Panc1 (cell line): ENCODE measurements at places on chromosomes 7 and 10. TPM values are rescaled to one million over a fixed set of nuclear protein-coding genes. Genes with fewer than 3 reads are reported as not detected.

DNA sequence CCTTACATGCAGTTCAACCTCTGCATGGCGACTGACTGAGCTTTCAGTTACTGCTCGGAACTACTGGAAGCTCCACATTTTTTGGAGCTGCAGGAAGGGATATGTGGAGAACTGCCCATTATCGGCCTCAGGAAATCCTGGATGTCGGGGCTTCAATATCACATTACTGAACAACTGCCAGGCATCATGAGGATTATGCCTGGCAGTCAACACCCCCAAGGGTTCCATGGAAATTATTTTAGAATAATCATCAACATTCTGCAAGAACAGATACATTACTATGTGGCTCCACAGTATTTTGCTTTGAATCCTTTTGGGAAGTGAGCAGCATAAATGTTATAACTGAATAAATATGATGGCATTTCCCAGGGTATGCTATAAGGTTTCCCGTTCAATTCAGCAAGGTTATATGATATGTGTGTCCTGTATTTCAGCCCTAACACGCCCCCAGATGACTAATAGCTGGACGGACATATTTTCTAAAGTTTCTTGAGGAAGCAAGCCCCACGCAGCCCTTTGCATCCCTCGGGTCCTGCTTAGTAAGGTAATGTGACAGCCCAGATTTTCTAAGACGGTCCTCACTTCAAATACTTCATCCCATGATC is 53.0 kb upstream of the OPALIN start:
- no peaks in the 10 kb centered on the region for H3K4me1 ChIP-seq
- H3K27ac ChIP-seq, result no peak overlapping the region
- no peak overlapping the region for H3K4me3 ChIP-seq
- DNase-seq, result no peak

GRCh38 chr7:101465576-101466196 is 103.0 kb downstream of the COL26A1 start:
- H3K4me3 ChIP-seq, result no peak overlapping the region
- DNase-seq, result no peak
- no peaks in the 10 kb centered on the region for H3K36me3 ChIP-seq
- H3K27ac ChIP-seq, result no peak overlapping the region; the same call in 1 of the 2 replicates

DNA sequence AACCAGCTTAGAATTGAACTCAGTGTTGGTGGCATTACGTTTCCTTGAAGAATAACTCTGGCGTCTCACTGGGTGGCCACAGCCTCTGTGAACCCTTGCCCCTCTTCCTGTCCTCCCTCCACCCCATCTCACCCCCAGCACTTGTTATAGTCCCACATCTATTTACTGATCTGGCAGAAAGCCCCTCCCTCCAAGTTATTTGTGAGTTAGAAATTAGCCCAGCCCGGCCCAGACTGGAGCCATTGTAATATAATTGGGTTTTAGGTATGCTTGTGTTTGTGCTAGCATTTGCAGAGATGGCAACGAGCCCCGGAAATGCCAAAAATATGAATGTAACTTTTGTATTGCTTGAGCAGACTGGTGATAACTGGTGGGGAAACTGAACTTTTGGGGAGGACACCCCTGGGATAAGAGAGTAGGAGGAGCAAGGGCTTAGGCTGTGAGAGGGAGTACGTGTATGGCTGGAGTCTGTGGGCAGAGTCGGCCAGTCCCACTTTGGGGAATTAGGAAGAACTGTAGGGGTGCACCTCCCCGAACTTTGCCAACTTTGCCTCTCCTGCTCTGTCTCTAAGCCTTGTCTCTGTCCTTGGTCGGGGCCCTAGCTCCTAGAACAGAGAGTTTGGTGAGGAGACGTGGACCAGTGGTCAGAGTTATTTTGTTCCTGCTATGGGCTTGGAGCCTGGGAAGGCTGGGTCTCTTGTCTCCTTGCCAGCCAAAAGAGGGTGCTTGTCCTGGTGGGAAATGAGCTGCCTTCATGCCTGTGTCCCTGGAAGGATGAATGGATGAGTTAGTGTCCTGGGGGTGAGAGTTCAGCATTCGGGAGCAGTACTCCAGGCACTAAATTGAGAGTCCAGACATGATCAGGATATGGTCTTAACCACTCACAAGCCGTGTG is 19.3 kb upstream of the TRIM8 start:
- H3K27ac ChIP-seq, result no peak overlapping the region
- no peaks in the 10 kb centered on the region for H3K36me3 ChIP-seq
- no peak overlapping the region for H3K4me3 ChIP-seq
- no peaks in the 10 kb centered on the region for H3K27me3 ChIP-seq

DNA sequence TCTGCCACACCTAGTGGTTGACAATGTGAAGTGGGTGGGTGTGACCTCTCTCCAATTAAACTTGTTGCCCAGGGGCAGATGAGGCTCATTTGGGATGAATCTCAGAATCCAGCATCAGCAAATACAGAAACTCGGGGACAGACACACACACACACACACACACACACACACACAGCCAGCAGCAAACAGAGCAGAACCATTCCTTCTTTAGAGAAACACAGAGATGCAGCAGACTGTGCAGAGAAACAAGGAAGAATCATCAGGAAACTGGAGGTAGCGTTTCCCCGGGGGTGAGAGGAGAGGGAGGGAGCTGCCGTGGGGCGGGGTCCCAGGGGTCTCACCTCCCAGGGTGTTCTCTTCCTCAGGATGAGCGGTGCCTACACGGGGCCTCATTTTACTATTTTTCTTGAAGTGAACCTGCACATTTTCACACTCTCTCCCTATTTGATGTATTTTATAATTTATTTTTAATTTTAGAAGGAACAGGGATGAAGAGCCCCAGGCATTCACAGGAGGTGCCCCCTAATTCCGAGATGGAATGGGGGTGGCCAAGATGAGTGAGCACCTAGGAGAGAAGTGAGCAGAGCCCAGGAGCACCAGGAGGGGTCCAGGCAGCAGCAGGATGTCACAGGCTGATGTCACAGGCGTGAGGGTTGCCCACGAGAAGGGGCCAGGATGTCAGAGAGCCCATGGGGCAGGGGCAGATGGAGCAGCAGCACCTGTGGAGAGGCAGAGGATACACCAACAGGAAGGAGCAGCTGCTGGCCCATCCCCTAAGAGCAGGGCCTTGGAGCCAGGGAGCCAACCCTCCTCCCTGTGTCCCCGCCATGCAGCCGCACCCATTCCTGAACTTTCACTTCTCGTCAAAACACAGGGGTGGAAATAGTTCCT is 85.3 kb upstream of the PPP2R2D start:
- no peaks in the 10 kb centered on the region for H3K4me1 ChIP-seq
- no peak overlapping the region for H3K4me3 ChIP-seq
- DNase-seq, result no peak
- no peak overlapping the region for H3K27ac ChIP-seq
- peaks cover 12% of the 10 kb centered on the region for H3K27me3 ChIP-seq

DNA sequence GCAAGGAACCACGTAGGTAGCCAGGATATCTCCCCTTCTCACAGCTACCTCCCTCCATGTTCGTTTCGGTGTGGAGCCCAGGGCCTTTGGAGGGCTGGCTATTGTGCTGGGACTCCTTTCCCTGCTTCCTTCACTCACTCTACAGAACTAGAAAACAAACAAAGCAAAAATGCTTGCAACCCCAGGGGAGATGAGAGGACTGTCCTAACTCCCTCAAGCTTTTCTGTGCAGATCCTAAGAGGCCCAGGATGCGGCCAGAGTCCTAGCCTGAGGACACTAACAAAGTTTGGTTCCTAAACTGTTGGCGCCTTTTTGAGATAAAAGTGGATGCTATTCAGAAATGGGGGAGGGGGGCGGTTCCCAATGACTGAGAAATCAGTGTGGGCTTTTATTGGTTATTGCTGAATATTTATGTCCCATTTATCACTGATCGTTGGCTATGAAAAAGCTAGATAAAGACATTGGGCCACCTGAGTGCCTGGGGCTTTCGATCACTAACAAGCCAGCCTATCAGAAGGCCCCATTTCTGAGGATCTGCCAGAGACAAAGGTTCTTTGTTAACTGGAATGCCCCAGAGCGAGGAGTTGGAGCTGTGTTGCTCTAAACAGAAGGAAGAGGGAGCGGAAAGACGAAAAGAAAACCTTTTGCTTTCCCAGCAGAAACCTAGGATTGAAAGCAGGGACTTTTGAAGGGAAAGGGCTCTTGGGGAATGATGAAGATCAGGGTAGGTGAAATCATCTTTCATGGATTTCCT is 95.2 kb upstream of the EGR2 start:
- no peaks in the 10 kb centered on the region for H3K4me1 ChIP-seq
- H3K27ac ChIP-seq, result no peak overlapping the region
- no peaks in the 10 kb centered on the region for H3K36me3 ChIP-seq
- DNase-seq, result no peak
- H3K27me3 ChIP-seq, result no peaks in the 10 kb centered on the region; the same call in 1 of the 2 replicates

TMED4 gene
- 123 TPM for total RNA-seq

GRCh38 chr10:92640107-92640506 is 47.2 kb downstream of the KIF11 start:
- H3K4me1 ChIP-seq, result peaks cover 7% of the 10 kb centered on the region
- H3K4me3 ChIP-seq, result no peak overlapping the region
- no peak overlapping the region for H3K27ac ChIP-seq
- peaks cover 52% of the 10 kb centered on the region for H3K36me3 ChIP-seq
- peak; percentile 50 for DNase-seq

DNA sequence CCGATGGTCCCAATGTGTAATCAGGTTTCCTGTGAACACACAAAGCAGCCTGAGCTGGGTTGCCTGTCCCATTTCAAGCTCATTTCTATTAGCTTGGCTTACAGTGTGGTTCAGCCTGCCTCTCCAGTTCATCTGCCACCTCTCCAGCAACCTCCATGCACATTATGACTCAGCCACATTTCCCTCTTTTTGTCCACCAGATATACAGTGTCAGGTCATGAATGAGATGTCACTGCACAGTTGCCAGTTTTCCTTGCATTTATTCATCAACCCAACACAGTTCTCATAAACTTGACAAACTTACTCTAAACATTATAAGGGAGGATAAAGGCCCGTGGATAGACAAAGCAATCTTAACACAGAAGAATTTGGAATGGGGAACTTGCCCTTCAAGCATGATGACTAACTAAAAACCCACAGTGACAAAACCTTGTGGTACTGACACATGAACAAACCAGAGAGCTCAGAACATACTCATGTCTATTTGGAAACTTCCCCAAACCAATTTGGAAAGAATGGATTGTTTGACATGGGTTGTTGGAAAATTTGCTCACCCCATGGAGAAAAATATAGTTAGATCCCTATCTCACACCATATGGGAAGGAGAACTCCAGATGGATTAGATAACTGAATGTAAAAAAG is 2.5 kb upstream of the CFAP58 start:
- peaks cover 20% of the 10 kb centered on the region for H3K4me1 ChIP-seq
- H3K27me3 ChIP-seq, result no peaks in the 10 kb centered on the region
- no peaks in the 10 kb centered on the region for H3K36me3 ChIP-seq

GPR85 gene
- total RNA-seq, result not detected

VWDE gene
- 8.5 TPM for total RNA-seq

STOX1 gene
- 5.8 TPM for total RNA-seq

- DNase-seq, result no peak
- no peaks in the 10 kb centered on the region for H3K36me3 ChIP-seq
- no peaks in the 10 kb centered on the region for H3K4me1 ChIP-seq
- no peak overlapping the region for H3K27ac ChIP-seq
These were observed 57.4 kb upstream of the TFEC start for GRCh38 chr7:116087984-116088383.

DNA sequence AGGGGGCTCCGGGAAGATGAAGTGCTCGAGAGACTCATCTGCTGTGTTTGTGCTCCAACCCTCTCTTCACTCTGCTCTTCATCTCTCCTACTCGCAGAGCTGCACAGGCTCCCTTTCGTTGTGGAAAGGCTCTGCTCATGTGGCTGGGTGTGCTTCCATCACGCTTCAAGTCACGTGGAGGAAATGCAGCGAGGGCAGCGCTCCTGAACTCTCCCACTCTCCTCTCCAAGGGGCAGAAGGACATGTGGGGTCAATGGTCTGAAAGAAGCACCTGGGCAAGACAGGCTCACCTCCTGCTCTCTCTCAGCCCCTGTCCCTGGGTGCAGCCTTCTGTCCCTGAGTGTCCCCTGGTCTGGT is 72.6 kb downstream of the USP6NL start:
- H3K4me1 ChIP-seq, result peaks cover 9% of the 10 kb centered on the region
- no peak overlapping the region for H3K27ac ChIP-seq
- no peak for DNase-seq
- no peaks in the 10 kb centered on the region for H3K36me3 ChIP-seq
- no peak overlapping the region for H3K4me3 ChIP-seq
- H3K27me3 ChIP-seq, result no peaks in the 10 kb centered on the region

DNA sequence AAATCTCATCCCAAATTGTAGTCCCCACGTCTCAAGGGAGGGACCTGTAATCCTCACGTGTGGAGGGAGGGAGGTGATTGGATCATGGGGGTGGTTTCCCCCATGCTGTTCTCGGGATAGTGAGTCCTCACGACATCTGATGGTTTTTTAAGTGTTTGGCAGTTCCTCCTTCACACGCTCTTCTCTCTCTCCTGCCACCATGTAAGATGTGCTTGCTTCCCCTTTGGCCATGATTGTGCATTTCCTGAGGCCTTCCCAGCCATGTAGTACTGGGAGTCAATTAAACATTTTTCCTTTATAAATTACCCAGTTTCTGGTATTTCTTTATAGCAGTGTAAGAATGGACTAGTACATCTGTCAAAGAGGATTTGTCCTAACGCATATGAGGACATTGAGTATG is 59.5 kb downstream of the RGS10 start:
- 0 out of 2 replicates have a peak, but pooled peaks cover 4% of the 10 kb centered on the region for H3K4me1 ChIP-seq
- H3K36me3 ChIP-seq, result no peaks in the 10 kb centered on the region
- no peaks in the 10 kb centered on the region; the same call in 1 of the 2 replicates for H3K27me3 ChIP-seq
- H3K27ac ChIP-seq, result no peak overlapping the region
- H3K4me3 ChIP-seq, result no peak overlapping the region

- no peak for DNase-seq
- H3K27ac ChIP-seq, result no peak overlapping the region
- H3K36me3 ChIP-seq, result peaks cover 14% of the 10 kb centered on the region
- H3K4me3 ChIP-seq, result no peak overlapping the region
- no peaks in the 10 kb centered on the region for H3K4me1 ChIP-seq
These were observed 117.8 kb downstream of the ABLIM1 start for GRCh38 chr10:114540236-114540635.

OR9A2 gene
- not detected for total RNA-seq

CNNM1 gene
- total RNA-seq, result 16.6 TPM

DNA sequence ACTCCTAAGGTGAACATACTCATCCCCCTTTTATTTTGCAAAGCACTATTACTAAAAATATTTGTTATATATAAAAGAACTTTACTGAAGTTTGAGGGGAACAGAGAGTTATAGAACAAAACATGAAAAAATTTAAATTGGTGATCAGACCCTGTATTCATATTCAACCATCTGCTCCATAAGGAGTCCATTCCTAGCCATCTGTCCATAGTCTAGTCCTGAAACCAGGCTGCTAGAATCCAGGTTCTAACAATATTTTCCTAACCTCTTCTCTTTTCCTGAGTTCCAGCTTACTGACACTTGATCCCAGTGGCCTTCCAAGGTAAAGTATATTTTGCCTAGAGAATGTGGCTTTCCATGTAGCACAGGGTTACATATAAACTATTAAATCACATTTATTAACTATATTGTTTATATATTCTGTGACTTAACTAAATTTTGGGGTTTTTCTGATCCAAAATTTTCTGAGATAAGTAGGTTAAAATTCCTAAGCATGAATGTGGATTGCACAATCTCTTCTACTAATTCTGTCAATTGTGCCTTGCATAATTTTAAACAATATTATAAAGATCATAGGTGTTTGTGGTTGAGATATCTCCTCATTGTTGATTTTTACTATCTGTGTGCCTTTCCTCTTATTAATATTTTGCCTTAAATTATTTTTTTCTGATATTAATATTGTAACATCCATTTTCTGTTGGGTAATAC is 137.6 kb upstream of the MAGI2 start:
- H3K4me3 ChIP-seq, result no peak overlapping the region
- no peak for DNase-seq
- no peaks in the 10 kb centered on the region for H3K27me3 ChIP-seq
- no peak overlapping the region for H3K27ac ChIP-seq

LBX1 gene
- total RNA-seq, result 0.15 TPM

MYL7 gene
- total RNA-seq, result not detected
